ENCODE measurements at places on chromosomes 11 and 22.
A peak's percentile ranks its signal among the peaks of the same experiment; 100 is the strongest.

GRCh38 chr11:120880498-120881175 lies 143.3 kb upstream of the TBCEL start:
- no peak for DNase-seq

DNA sequence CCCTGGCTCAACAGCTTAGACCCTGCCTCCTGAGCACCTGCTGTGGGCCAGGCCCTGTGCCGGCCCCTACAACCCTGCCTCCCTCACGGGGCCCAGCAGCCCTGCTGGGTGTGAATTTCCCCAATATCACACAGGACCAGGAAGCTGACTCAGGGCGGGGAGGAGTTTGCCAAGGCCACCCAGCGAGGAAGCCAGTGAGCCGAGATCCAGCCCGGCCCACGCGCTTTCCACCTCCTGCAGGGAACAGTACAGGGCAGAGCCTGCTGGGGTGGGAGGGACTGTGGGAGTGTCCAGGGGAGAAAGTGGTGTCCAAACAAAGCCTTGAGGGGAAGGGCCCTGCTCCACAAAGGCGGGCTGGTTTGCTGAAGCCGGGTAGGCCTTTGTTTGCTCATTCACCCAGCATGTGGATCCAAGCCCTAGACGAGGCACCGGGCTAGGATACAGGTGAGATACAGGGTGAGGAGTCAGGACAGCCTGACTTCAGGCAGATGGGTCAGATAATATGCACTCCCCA lies 26.8 kb downstream of the RPL3 start:
- peak; percentile 93 for DNase-seq

DNA sequence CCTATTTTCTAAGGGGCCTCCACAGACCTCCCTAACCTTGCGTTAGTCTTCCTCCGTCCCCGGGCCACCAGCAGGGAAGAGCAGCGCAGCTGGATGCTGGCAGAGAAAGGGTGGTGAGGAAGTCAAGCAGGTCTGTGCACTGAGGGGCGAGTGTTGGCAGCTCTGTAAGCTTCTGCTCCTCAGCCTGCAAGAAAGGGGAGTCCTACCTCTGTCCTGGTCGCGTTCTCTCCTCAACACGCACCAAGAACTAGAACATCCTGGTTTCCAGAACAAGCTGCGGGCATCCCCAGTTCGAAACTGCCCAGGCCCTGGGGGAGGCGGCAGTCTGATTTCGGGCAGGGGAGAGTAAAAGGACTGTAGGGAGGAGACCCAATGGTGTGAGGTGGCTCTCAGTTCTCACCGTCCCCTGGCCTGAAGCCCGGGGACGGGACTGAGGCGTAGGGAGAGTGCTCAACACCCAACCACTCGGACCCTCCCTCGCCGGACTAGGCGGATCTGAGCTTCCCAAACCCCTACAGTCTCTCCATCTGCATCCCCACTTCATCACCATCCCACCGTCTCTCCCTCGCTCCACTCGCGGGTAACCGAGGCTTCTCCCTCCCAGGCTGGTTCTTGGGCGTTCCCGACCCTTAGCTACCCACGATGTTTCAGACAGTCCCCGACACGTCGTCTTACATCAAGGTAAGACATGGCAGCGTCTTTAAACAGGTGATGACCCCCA lies 7.7 kb upstream of the FLI1 start:
- DNase-seq = peak; percentile 21

DNA sequence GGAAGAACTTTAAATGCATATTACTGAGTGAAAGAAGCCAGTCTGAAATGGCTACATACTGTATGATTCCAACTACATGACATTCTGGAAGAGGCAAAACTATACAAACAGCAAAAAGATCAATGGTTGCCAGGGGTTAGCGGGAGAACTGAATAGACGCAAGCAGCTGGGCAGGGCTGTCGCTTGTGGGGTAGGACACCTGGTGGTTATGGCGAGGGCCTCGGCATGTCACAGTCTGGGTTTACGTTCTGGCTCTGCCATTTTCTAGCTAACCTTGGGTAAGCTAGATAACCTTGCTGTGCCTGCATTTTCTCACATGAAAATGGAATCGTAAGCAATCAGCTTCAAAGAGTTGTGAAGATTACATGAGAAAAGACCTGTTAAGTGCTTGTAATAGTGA lies 55.2 kb upstream of the SYT13 start:
- no peak for DNase-seq
